ENCODE measurements at places on chromosomes 6 and 20. TPM values are rescaled to one million over a fixed set of nuclear protein-coding genes. Genes with fewer than 3 reads are reported as not detected.

- DNase-seq, result no peak
Measured at GRCh38 chr6:19976411-19977129, 139.4 kb downstream of the ID4 start.

- no peak for DNase-seq
Measured at GRCh38 chr6:142058551-142059290, 74.0 kb upstream of the GJE1 start.

- no peak for DNase-seq
Measured at GRCh38 chr6:87237804-87238203, 82.4 kb downstream of the ZNF292 start.

DNA sequence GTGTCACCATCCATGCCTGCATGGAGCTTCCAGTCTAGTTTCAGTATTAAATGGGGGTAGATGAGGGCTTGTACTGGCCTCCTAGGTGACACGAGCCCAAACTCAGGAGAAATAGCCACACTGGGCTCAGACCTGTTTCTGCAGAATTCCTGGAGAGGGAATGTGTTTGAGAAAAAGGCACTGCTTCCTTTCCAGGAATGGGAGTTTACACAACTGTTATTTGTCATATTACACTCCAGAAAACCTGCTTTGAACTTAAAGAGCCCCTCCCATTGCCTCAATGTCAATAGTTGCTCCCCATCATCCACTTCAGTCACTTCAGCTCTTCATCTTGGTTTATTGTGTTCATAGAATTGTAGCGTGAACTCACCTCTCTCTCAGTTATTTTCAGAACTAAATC, 151.5 kb downstream of the CFAP61 start:
- DNase-seq, result no peak

DNA sequence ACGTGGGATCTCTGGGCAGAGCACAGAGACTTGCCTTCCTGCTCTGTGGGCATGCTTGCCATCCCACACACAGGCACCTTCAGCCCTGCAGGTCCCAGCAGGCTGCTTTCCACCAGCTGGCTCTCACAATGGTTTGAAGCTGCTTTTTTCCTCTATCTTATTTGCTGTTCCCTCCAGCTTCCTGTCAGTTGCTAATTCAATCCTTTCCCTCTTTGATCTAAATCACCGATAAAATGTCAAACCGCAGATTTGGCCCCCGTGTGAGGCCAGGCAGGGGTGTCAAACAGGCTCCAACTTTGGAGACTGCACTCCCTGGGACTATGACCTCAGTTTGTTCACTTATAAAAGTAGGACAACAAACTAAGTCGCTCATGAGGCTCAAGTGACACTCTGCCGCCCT, 40.6 kb upstream of the PCMTD2 start:
- DNase-seq, result no peak

- no peak for DNase-seq
Measured at GRCh38 chr6:95648636-95649035, 71.3 kb downstream of the MANEA start.

DNA sequence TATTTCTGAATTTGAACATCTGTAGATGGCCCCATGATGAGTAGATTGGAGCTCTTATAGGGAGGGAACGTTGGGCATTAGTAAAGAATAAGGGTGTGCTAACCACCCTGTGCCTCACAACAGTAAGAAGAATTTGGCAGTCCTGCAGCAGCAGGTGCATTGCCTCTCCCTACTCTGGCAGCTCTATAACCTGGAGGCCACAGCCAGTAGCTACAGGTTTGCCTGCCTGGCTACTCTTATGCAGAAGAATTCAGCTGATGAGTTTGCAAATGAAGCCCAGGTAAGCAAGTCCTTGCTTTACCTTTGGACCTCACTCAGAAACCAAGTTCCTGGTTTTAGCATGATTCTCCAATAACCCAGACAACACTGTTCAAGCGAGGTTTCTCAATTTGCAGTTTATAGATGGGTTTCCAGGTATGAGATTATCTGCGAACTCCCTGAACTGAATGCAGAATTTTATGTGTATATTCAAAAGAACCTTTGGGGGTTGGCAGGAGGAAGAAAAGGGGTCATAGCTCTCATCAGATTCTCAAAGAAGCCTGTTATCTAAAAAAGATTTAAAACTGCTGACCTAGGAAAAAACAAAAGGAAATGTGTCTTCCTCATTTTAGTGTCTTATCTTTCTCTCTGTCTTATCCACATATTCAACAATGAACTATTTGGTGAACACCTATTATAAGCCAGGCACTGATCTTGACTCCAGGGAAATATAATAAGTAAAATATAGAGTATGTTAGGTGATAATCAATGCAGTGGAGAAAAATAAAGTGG, 18.9 kb downstream of the TREML1 start:
- no peak for DNase-seq

DNA sequence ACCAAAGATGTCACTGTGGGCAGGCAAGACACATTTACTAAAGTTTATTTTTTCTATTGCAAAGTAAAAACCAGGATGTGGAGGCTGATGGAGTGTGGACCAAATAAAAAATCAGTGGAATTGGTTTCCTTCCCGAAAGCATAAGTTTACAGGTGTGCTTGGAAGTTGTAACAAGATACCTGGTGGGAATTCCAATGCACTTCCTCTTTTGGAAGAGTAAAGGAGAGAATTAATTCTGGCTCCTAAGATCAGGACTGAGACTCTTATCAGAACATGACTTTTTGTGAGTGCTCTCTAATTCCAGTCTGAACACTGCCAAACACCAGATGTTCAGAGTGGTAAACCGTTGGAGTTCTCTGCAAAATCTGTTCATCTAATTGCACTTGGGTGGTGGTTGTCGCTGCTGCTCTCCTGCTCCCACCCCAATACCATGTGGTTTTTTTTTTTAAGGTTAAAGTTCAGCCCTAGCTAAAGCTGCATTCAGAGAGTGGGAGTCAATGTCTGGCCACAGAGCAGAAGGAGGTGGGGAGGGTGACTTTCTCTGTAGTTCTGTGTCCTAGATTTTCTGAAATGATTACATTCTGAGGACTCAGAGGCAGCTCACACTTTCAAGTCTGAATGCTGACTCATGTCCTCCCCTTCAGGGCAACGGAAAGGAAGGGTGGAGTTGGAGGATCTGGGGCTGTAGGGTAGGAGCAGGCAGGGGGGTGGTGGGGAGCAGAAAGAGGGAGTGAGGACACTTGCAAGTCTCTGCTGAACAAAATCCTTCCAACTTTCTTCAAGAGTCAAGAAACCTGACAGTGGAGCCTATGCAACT, 275.8 kb upstream of the PRDM1 start:
- peak; percentile 46 for DNase-seq

DNA sequence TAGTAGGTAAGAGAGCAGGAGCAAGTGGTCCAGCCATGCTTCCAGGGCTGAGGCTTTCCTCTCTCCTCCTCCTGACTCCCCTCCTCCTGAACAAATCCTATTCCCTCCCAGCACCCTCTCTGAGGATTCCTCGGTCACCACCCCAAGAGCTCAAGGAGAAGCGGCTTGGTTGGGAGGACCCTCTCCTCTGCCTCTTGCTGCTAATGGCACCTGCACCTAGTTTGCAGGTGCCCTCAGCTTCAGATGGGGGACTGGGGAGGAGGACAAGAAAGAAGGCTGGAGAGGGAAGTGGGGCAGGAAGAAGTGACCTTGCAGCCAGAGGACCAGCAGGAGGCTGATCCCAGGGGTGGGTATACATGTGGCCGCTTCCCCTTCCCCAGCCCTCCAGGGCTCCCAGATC, 17.5 kb downstream of the NCR2 start:
- DNase-seq, result no peak

GRCh38 chr20:13458860-13459451, 179.8 kb downstream of the TASP1 start:
- DNase-seq, result no peak

DNA sequence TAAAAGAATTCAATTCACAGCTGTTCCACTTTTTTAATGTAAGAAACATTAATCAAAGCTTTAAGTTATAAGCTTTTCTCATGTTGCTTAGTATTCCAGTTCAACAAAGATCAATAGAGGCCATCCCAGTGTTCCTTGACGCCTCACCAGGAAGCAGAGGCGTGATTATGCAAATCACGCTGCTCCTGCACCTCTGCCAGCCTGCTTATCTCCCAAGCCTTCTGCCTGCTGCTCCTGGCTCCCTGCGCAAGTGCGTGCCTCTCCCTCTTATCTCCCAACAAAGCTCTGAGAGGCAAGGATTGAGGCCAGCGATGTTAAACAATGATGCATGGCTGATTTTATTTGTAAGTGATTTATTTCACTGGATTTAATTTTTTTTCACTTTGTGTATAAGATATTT, 42.8 kb downstream of the INSM1 start:
- peak; percentile 31 for DNase-seq

GRCh38 chr6:34723203-34723602, 26.6 kb upstream of the ILRUN start:
- DNase-seq, result no peak

DNA sequence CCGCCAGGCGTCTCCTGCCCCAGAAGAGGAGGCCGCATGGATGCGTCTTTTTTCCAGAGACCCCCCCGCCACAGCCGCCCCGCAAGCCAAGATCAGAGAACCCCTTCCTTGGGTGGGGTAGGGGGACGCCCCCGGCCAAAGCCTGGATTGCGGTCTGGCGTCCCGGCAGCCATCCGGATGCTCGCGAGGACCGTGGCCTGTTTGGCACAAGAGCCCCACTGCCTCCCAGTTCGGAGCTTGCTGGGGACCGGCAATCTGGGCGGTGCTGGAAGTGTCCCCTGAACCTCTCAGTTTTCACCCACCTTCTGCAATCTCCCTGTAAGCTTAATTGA, 924 bp downstream of the FAM162B start:
- peak; percentile 5 for DNase-seq

- DNase-seq, result no peak
Measured at GRCh38 chr6:44868335-44868668, 459.8 kb upstream of the RUNX2 start.

DNA sequence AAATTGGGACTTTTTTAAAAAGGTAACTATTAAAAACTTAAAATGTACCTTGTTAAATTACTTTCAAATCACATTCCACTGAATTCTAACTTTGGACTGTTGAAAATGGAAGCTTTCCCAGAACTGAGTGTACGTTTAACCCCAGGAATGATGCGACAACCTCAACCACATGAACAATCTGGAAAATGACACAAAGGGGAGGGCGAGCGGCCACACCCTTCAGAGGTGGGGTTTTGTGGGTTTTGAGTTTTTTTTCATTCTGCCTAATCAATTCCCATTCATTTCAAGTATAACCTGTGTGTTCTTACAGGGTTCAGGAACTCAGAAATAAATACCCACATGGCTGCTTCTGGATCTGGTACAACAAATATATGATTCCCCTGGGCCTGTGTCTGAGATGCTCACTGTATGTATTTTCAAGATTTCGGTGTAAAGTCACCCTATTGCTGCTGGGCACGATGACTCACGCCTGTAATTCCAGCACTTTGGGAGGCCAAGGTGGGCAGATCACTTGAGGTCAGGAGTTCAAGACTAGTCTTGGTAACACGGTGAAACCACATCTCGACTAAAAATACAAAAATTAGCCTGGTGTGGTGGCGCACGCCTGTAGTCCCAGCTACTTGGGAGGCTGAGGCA, 21.6 kb downstream of the CNKSR3 start:
- DNase-seq, result no peak

DNA sequence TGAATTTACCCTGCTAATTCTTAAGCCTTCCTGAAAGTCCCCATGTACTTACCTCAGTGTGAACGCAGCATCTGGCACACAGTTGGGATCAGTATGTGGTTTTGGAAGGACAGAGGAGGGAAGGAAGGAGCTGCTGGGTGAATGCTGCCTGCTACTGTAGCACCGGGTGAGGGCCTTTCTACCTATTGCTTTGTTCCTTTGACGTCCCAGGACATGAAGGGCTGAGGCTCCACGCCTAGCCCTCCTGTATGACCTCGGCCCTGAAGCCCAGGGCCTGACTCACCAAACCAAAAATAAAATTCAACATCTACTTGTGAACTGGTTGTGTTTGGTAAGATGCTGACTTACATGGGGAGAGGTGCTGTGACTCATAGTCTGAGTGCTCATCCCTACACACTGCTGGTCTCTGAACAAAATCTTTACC, 51.1 kb downstream of the ARID1B start:
- DNase-seq, result no peak

DNA sequence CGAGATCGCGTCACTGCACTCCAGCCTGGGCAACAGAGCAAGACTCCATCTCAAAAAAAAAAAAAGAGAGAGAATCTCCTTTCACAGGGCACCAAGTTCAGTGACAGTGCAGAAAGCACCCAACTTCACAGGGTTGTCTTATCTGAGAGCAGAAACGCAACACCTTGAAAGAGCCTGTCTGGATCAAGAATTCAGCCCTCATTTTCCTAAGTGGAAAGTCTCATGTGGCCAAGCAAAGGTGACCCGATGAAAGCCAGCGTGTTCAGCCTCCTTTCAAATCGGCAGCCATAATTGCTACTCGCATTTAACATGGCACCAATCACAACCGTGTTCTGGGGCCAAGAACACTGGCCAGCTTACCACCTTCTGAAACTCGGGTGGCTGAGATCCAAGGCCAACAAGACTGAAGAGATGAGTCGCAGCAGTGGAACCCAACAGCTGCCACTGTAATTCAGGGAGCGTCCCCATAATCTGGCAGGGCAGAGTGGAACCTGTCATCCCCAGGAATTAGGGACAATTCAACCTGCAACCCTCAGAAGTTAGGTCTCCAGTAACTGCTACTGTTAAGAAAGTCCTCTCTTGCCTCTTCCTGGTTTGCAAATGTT, 536.7 kb upstream of the JARID2 start:
- no peak for DNase-seq

DNA sequence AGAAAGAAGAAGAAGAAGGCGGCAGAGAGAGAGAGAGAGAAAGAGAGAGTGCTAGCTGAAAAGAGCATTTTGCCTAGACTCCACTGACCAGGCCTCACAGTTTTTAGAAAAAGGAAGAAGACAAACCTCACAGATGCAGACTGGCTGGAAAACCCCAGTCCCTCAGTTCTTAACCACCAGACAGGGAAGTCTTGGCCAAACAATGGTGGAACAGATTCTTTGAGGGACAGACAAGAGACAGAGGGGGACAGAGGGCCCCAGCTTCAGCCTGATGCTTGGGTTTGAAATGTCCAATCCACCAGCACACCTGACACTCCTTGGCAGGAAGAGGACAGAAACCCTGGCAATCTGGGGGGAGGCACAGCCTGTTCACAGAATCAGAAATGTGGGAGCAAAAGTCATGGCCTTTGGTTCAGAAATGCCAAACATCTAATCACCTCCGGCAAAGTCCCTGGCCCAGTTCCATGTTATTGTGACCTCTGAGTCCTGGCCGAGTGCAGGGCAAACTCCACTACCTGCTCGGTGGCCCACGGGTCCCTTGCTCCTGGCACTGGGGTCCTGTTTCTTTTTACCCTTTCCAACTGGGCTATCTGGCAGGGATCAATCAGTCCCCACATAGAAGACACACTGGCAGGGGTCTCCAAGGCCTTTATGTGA, 235.2 kb downstream of the LY86 start:
- no peak for DNase-seq

- DNase-seq, result no peak
Measured at GRCh38 chr20:60057866-60058807, 99.9 kb downstream of the CDH26 start.

LINC00237 gene
- 2.0 TPM for total RNA-seq

ATP6V1G2 gene
- total RNA-seq, result 54.0 TPM

ZBTB12 gene
- total RNA-seq, result 25.6 TPM

TMEM151B gene
- 53.5 TPM for total RNA-seq

Measured in occipital lobe (tissue), 3 donors.